ENCODE measurements at places on chromosomes 12 and 14. TPM values are rescaled to one million over a fixed set of nuclear protein-coding genes. Genes with fewer than 3 reads are reported as not detected.

Gene DIO2
- 3.3 TPM for total RNA-seq

Gene SLC5A8
- total RNA-seq, result not detected

Gene LIN7A
- total RNA-seq, result 5.8 TPM

Gene KRT77
- not detected for total RNA-seq

Gene SLC7A8
- 33.4 TPM for total RNA-seq

Gene RASAL1
- not detected for total RNA-seq

Gene PTGER2
- 10.9 TPM for total RNA-seq

Gene CLECL1
- total RNA-seq, result not detected

DNA sequence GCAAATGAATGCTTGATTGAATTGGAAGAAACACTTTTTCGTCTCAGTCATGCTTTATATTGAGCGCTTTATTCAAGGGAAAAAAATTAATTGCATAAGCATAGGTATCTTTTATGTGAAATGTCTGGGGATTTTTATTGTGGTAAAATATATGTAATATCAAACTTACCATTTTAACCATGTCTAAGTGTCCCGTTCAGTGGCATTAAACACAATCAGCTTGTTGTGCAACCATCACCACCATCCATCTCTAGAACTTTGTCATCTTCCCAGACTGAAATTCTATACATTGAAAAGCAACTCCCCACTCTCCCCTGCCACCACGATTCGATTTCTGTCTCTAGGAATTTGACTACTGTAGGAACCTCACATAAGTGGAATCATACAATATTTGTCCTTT, 39.8 kb downstream of the PHLDA1 start:
- no peak for DNase-seq

DNA sequence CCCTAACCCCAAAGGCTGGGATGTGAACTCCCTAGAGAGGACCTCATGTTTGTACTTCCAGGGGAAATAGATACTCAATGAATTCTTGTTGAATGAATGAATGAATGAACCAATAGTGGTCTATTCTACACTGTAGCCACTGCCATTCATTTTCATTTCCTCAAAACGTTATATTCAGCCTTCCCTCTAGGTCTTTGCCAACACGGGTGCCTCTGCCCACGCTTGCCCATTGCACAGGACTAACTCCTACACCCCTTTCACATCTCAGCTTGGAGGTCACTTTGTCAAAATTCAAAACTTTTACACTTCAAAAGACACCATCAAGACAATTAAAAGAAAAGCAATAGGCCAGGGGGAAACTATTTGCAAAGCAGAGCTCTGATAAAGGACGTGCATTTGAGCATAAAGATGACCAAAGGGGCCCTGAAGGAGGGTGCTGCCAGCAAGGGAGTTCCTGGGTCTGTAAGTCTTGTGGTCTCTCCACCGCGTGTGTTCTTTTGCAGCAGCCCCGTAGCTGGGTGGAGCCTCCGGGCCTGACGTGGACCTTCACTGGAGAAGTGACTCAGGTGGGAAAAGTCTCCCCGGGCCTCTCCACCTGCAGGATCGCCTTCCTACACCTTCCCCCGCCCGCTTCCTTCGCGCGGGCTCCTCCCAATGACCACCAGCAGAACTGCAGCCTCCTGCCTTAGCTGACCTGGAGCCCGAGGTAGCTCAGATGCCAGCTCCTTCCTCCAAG, 31.5 kb downstream of the TMEM63C start:
- no peak for DNase-seq

DNA sequence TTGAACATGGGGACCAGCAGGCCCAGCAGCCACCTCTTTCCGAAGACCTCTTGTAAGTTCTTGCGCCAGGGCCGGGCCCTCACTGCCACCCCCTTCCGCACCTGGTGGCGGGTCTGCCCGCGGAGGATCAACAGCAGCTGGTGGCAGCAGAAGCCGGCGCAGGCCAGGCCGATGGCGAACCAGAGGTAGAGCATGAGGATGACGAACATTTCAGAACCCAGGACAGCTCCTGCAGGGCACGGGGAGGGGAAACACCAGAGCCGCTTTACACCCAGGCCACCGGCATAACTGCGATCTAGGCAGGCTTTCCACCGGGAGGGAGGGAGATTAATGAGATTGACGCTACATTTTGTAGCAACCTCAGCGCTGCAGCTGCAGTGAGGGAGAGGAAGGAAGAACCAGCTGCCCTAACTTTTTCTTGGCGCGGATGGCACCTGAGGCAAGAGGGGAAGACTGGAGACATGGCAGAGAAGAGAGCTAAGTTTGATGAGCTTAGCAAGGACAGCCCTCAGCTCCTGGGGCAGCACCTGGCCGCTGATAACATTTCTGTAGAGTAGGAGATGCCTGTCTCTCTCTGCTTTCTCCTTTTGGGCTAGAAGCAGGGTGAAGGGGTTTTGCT, 7.8 kb downstream of the ZDHHC22 start:
- peak; percentile 77 for DNase-seq

DNA sequence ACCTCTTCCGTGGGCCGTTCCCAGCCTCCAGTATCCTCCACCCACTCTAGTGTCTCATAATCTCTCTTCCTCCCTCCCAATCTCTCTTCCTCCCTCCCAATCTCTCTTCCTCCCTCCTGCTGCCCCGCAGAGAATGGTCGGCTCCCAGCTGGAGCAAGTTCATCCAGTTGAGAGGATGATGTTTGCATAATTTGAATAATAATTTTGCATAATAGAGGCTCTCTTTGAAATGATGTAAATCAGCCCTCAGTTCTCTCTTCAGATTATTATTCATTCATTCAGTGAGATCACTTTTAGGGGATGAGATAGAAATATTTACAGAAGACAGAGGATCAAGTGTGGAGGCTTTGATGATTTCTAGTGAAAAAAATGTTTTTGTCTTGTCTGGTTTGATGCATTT, 125.0 kb downstream of the PTPN11 start:
- DNase-seq, result no peak

DNA sequence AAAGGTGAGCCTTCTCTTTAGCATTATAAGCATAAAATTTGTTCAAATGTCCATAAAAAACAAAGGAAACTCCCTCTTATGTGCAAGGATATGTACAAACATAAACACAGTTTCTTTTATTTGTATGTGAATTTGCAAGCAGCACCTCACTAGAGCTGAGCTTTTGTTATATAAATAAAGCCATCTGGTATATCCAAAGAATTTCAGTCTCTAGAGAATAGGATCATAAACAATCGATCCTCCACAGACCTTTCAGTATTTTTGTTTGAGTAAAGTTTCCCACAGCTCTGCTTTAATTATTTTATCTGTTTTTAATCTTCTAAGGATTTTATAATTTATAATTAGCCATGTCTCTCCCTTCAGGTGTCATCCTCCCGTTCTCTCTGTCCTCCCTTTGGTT, 89.2 kb downstream of the OTOGL start:
- no peak for DNase-seq

- DNase-seq, result no peak
Measured at GRCh38 chr12:25637752-25638151, 84.7 kb upstream of the LMNTD1 start.

GRCh38 chr12:67534681-67535080, 113.9 kb upstream of the DYRK2 start:
- DNase-seq, result no peak

- DNase-seq, result no peak
Measured at GRCh38 chr14:71538938-71539649, 393.1 kb upstream of the RGS6 start.

GRCh38 chr14:80906946-80907345, 34.6 kb downstream of the CEP128 start:
- no peak for DNase-seq

- DNase-seq, result no peak
Measured at GRCh38 chr12:41424651-41425050, 236.5 kb downstream of the PDZRN4 start.

- DNase-seq, result no peak
Measured at GRCh38 chr14:73338551-73338950, 101.2 kb downstream of the PAPLN start.

DNA sequence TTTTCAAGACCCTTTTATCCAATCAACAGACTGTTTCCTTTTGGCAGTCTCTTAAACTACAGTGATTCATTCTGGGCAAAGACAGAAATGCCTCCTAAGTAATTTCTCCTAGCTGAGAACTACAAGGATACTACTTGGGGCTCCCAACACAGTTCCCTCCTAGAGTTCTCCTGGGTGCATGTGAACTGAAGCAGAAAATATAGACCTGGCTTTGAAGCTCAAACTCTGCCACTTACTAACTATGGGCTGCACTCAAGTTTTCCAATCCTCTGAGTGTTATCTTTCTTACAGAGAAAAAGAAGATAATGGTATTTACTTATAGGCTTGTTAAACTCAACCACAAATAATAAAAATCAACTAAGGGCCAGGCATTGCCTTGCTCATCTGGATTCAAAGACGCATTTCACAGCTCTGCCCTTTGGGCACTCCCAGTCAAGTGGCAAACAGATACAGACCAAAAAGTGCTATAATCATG, 97.6 kb downstream of the EFCAB11 start:
- no peak for DNase-seq

- DNase-seq, result no peak
Measured at GRCh38 chr14:62432955-62433354, 612.3 kb downstream of the KCNH5 start.

DNA sequence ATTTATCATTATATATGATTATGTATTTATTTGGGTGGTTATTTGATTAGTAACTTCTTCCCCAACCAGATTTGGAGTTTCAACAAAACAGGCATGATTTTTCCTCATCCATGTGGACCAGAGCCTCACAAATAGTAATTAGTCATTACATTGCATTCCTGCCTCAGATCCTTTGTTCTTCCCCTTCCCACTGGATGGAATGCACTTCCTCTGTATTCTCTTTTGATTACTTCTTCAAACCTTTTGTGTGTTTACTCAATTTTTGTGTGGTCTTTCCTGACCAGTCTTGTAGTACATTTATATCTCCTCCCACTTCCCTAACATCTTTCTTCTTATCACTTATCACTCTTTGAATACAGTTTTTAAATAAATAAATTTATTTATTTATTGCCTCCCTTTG, 15.5 kb downstream of the SYT1 start:
- no peak for DNase-seq

DNA sequence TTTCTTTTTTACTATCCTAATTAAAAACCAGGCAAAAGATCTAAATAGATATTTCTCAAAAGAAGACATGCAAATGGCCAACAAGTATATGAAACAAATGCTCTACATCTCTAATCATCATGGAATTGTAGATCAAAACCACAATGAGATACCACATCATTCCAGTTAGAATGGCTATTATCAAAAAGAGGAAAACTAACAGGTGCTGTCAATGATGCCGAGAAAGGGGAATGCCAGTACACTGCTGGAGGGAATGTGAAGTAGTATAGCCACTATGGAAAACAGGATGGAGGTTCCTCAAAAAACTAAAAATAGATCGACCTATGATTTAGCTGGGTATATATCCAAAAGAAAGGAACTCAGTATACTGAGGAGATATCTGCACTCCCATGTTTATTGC, 39.0 kb upstream of the C12orf75 start:
- no peak for DNase-seq

- DNase-seq, result no peak
Measured at GRCh38 chr12:89717759-89718523, 9.3 kb upstream of the ATP2B1 start.

DNA sequence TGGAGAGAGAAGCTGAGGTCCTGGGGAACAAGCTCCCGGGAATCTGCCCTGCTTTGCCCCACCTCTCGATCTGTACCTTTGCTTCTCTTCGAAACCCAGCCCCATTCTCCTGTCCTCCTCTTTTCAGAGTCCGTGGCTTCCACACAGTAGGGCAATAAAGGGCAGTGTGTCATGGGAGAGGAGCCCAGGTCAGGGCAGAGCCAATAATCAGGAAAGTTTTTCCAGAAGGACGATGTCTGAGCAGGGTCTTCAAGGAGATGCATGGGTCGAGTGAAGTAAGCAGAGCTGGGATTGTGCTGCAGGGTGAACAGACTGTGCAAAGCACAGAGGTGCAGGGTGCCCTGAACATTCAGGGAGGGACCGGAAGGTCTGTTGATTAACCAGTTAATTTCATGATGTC, 22.1 kb upstream of the SERPINA4 start:
- peak; percentile 62 for DNase-seq

GRCh38 chr12:40691913-40692764, at the start of gene CNTN1:
TSS of gene CNTN1 (plus strand) at chr12:40692439.
- DNase-seq, result no peak

DNA sequence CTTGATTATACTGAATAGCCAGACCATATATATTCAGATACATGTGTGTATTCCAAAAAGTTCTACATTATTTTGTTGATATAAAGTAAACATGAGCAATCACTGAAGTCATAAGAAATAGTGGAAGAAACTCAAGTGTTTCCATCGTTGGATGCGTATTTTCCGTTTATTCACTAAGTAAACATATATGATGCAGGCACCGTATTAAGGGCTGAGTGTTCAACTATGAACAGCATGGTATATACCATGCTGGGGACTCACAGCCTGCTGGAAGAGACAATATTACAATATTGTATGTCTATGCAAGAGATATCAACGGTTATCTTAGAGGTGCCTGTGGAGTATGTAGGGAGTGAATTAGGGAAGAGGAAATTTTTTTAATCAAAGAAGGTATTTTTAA, 1.2 kb downstream of the PYROXD1 start:
- DNase-seq, result no peak
